Stimulated activated memory B cell treated with anti-CD40 and anti-IgM and Interleukin-4, amounts not matched to agents 10 μg/mL and 1 μg/mL and 100 μg/mL, for 72 hours (primary cell): ENCODE measurements at places on chromosomes 7 and 10.

DNA sequence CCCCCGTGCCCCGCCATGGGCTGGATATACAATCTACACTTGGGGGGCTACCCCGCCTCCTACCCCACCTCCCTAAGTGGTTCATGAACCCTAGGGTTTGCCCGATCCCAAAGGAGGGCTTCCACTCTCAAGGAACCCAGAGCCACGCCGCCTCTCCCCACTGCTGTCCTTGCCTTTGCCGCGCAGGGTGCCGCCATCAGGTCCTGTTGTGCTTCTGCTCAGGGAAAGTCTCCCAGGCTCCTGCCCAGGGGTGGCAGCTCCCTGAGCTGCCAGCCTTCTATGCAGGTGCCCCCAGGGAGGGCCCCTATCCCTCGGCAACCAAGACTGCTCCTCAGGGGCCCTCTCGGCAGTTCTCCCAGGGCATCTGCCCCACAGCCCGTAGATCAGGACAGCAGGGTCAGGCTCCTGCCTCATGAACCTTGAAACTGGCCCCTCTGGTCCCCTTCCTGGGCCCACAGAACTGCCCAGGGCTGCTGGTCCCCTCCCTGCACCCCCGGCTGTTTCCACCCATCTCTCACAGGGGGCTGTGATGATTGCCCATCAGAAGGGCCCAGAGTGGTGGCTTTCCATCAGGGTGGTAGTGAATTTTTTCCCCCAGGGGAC is 13.0 kb upstream of the PCBD1 start:
- ATAC-seq: no peak

DNA sequence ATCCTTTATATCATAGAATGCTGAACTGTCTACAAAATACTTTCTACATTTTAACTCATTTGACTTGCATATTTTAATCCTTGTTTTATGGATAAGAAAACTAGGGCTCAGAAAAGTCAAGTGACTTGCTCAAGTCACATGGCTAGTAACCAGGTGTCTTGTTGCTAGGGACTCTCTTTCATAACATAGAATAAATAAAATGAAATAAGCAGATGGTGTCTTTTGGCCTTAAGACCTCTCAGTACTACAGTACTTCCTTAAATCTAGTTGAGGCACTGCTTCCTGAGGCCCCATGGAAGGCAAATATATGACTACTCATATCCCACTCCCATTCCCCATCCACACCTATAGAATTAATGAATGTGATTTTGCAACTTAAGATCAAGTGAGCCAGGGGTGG is 87.9 kb downstream of the CDK6 start:
- ATAC-seq: no peak

DNA sequence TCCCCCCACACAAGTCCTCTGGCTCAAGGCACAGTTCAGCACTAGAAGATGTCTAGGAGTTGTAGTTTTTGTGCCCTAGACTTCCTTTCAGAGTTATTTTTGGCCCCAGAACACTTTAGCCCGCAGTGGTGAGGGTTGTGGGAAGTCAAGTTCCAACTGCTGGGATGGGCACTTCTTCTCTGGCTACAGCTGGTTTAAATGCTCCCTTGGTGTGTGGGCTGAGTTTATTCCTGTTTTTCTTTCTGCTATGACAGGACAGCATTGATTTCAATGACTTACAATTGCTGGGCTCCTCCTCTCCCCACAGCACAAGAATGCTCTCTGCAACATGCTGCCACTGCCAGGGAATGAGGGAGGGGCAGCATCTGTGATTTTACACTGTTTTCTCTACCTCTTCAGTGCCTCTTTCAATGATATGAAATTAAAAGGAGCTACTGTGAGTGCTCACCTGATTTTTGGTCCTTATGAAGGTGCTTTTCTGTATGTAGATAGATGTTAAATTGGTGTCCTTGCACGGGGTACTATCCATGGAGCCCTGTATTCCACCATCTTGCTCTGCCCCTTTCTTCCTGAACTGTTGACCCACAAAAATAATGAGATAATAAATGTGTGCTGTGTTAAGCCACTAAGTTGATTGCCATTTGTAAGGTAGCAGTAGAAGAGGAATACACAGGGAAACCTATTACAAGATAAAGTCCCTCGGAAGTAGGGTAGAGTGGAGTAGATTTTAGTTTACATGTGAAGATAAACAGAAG is 56.3 kb downstream of the SLC13A1 start:
- ATAC-seq: no peak

DNA sequence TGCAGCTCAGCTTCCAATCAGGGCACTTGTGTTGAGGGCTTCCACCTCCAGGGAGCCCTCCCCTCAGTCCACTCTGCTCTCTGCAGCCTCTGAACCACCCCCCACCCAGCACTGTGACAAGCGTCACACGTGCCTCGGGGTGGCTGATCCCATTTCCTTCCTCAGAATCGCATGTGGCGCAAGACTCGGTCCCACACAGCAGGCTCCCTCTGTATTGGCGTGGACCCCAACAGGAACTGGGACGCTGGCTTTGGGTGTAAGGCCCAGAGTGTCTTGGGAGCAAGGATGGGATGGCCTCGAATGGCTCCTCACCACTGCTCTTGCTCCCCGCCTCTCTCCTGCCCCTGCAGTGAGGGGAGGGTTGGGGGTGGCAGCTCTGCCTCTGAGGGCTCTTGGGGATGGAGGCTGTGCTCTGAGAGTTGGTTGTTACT is 4.1 kb downstream of the CPA1 start:
- no peak for ATAC-seq

- ATAC-seq: no peak
Measured at GRCh38 chr10:43817368-43817767, 168.7 kb upstream of the ZNF32 start.
